ENCODE measurements at places on chromosomes 12 and 14. TPM values are rescaled to one million over a fixed set of nuclear protein-coding genes. Genes with fewer than 3 reads are reported as not detected.

DNA sequence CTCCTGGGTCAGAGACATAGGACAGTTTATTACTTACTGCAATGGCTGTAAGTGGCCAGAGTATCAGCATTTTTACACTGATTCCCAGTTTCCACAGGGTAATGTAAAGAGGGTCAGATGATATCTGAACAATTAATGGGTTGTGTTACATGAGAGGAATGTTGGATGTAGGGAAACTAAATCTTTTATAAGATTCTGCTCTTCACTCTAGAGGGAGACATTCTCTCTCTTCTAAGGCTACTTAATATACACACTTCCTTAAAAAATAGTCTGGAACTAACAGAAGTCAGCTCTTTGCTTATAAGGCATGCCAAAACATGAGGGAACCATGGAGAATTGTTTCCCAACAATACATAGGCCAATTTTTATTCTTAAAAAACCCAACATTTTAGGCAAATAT lies 389.8 kb downstream of the ETNK1 start:
- no peak for DNase-seq

Gene FOXN4
- total RNA-seq = not detected

Gene DNAJC22
- total RNA-seq = not detected

Gene NRDE2
- 32.6 TPM for total RNA-seq

DNA sequence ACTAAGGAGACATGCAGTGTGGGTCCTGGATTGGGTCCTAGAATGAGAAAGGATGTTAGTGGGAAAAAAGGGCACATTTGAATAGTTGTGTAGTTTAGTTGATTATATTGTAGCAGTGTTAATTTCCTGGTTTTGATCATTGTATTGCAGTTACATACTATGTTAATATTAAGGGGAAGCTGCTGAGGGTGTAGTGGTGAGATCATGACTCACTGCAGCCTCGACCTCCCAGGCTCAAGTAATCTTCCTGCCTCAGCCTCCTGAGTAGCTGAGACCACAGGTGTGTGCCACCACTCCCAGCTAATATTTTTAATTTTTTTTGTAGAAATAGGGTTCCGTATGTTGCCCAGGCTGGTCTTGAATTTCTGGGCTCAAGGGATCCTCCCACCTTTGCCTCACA lies 21.7 kb downstream of the BORCS5 start:
- no peak for DNase-seq

Gene PPFIA2
- not detected for total RNA-seq
